ENCODE measurements at places on chromosomes 11 and 22.

- DNase-seq: no peak
Observed at GRCh38 chr22:20386336-20386735, 7.6 kb upstream of the ZNF74 start.

DNA sequence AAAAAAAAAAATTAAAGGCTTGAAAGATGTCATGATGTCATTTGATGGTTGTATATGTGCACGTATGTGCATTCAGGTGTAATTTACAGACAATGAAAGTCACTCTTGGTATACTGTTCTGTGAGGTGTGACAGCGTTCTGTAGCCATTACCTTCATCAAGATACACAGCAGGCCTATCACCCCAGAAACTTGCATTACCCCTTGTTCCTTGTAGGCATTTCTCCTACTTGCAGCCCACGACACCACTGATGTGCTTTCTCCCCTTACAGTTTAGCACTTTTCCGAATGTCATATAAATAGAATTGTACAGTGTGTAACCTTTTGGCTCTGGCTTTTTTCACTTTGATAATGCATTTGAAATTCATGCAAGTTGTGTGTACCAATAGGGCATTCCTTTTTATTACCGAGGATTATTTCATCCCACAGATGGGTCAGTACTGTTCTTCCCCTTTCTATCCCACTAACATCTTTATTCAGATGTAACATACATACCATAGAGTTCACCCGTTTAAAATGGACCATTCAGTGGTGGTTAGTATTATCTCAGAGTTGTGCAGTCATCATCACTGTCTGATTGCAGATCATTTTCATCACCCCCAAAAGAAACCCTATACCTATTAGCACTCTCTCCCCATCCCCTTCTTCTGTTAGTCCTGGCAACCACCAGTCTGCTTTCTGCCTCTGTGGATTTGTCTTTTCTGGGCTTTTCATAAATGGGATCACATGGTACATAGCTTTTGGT lies 30.3 kb downstream of the BCR start:
- no peak for DNase-seq

DNA sequence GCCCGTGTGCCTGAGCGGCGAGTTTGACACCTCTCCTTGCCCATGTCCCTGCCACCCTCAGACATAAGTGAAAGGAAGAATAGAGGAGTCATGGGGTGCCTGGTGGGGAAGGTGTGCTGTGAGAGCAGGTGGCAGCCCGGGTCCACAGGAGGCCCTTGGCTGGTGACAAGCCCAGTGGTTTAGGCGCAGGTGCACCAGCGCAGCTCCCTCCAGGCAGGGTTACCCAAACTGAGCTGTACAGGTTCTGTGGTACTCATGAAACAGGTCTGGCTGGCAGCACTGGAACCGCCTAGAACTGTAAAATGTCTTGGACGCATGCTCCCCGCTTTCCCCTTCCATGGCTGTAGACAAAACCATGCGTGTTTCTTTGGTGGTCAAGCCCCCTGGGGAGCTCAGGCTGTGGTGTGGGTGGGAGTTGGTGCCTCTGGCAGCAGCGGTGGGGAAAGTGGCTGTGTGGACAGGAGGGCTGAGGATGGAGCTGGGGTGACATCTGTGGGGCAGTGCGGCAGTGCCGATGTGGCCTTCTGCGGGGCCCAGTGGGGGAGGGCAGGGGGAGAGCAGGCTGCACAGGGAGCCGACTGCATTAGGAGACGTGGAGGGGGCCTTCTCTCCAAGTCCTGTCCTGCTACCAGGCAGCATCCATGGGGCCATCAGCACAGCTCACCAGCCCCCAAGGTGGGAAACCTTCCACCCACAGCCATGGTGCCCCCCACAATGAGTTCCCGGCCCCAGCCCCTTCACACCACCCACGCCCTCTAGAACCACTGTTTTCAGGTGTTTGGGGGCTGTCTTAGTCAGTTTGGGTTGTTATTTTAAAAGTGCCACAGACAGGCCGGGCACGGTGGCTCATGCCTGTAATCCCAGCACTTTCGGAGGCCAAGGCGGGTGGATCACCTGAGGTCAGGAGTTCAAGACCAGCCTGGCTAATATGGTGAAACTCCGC lies 5.6 kb upstream of the GTSE1 start:
- no peak for DNase-seq

GRCh38 chr11:121556937-121557336 lies 104.2 kb upstream of the SORL1-AS1 start:
- no peak for DNase-seq

- no peak for DNase-seq
Observed at GRCh38 chr11:108333403-108333899, 110.6 kb downstream of the ATM start.

- DNase-seq: no peak
Observed at GRCh38 chr22:49077036-49077393, 750.7 kb downstream of the BRD1 start.

DNA sequence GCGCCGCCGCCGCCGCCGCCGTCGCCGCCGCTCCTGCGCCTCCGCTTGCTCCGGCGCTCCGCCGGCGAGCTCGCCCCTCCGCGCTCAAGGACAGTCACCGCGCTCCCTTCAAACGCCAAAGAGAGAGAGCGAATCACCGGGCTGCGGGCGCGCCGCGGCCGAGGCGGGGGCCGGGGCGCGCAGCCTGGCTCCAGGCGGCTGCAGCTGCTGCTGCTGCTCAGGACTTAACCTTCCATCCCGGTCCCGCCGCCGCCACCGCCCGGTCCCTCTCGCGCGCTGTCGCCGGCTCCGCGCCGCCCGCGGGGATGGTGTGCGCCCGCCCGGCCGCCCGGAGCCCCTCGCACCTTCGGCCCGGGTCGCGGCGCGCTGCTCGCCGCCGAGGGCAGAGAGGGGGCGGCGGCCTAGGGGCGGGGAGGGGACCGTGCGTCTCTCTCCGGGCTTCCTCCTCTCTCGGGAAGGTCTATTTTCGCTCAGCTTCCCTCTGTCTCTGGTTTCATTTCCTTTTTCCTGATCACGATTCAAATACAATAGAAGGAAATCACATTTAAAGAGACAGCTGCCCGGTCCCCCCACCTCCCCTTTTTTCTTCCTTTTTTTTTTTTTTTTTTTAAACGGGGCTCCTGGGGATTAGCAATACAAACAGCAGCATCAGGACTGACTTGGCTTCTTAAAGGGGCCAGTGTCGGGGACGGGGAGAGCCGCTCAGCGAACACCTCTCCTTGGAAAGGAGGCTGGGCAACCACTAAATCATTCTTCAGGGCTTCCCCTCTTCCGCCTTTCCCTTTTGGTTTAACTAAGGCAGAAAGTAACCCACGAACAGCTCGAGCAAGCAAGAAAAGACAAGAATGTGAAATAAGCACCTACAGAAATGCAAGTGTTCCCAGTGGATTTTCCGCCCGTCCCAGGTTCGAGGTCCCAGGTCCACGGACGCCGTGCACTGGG lies 22.1 kb downstream of the LMO2 start:
- no peak for DNase-seq

DNA sequence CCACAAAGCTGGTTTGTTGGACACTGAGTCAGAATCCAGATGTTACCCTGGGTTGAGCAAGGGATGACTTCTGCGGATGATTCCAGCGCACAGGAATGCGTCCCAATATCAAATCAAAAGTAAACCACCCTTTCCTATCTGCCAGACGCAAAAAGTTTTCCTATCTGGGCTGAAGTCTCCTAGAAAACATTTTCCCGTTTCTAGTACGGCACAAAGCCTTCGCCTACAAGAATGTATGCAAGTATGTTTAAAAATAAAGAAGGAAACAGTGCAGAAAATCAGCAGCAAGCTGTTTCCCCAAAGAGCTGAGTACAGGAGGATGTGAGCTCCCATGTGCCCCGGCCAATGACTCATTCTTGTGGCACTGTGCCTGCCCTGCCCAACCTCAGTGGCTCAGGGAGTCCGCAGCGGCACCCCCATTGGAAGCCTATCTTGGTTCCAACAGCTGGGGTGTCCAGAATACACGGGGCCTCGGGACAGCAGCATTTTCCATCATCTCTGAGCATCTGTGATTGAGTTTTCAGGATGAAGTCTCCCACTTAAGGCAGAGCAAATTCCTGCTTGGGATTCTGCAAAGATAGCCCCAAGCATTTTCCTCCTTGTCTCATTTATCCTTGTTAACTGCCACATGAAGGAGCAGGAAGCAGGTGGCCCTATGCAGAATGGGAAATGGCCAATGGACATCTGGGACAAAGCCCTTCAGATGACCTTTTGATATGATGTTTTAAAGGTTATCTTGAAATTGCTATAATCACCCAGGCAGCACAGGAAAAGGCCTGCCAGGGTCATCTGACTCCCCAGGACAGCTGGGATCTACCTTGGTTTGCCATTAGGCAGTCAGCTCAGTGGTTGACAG lies 17.5 kb downstream of the KCNJ5 start:
- DNase-seq: no peak

DNA sequence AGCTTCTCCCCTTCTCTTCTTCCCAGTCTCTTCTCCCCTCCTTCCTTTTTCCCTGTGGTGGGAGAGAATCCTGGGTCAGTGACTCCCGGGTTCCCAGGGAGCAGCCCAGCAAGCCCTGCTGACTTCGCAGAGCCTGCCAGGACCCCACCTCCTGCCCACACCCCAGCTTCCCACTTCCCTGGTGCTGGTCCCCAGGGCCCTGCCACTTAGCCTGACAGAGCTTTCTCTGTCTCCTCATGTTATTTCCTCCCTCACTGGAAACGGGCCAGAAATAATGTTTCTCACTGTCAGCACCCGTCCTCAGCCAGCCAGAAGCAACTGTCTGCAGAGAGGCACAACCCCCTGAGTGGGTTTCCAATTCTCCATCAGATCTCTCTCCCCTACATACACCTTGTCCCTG lies 27.1 kb downstream of the C11orf96 start:
- no peak for DNase-seq

DNA sequence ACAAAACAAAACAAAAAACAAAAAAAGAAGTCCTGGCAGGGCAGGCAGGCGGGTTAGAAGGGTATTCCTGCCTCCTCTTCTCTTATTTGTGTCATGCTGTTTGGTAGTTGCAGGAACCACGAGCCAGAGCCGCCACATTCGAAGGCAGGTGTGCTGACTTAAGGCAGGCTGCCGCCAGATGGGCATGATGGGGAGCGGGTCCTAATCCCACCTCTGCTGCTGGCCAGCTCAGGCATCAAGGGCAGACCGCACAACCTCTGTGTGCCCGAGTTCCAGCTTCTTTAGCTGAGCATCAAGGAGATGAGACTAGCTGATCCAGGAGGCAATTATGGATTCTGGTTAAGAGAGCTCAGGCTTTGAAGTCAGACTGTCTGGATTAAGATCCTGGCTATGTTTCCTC lies 12.1 kb downstream of the OAF start:
- no peak for DNase-seq

- DNase-seq: no peak
Observed at GRCh38 chr11:83713708-83714107, 427.5 kb upstream of the CCDC90B start.

- DNase-seq: no peak
Observed at GRCh38 chr11:70398834-70399680, 728 bp downstream of the CTTN start.

DNA sequence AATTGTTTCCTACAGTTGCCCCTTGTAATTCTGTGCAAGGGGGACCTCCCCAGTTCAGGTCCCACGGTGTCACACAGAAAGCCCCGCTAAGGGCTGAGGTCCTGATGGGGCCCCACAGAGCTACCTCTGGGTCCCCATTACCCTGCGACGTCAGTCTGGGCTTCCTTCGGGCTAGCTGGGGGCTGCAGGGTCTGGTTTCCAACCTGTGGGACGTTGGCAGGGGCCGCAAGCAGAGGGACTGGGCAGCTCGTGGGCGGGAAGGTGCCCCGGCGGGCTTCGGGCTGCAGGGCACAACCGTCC lies 698 bp downstream of the SLC37A4 start:
- DNase-seq: no peak

GRCh38 chr11:45270946-45271716 lies 15.0 kb downstream of the SYT13 start:
- no peak for DNase-seq

GRCh38 chr22:44604455-44604854 lies 97.5 kb upstream of the PRR5 start:
- DNase-seq: no peak

GRCh38 chr11:85628771-85629341 lies 463 bp downstream of the TMEM126B start:
- no peak for DNase-seq

GRCh38 chr11:65459552-65459951 lies 37.0 kb downstream of the NEAT1 start:
- DNase-seq: no peak

DNA sequence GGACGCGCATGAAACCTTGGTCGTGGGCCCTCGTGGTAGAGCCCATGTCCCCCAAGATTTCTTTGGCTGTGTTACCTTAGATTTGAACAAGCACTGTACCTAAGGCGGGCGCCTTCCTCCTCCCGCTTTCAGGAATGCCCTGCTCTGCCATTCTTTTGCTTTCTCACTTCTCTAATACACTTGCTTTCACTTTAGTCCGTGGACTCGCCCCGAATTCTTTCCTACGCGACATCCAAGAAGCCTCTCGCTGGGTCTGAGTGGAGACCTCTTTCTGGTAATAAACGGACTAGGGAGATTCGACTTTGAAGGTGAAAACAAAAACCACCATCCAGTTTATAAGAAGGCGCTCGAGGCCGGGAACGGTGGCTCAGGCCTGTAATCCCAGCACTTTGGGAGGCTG lies 1.2 kb upstream of the NUP50 start:
- no peak for DNase-seq

DNA sequence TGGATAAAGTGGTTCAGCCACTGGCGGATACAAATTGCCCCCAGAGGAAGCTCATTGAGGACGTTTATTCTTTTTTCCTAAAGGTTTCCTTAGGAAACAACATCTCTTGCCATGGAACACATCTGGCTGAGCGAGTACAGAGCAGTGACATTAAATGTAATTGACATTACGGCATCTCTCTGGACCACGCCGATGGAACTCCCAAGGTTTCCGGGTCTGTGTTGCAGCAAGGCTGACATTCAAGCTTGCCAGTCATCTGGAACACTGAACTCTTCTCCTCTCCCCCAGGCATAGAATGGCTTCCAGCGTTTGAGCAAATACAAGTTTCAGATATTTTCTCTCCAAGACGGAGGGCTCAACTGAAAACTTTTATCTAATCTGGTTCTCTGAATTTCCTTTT lies 42.1 kb downstream of the CLMP start:
- DNase-seq: no peak

GRCh38 chr22:22903355-22903777 lies 15.8 kb downstream of the IGLL5 start:
- DNase-seq: no peak

DNA sequence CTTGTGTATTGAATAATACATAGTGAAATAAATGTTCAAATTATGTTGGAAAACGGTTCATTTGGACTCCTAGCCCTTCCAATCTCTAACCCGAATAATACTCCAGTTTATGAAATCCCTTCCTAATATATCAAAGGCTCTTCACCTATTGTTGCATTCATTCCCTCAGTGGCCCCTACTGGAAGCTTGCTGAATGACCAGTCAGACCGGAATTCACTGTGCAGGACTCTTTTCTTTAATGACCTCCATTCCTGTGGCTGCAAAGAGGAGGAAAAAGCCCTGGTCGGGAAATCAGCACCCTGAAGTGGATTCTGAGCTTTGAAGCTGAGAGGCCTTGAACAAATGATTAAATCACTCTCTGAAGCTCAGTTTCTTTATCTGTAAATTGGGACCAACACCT lies 19.1 kb upstream of the RCN1 start:
- DNase-seq: no peak

GRCh38 chr22:17922925-17923903 lies 101.1 kb downstream of the MICAL3 start:
- DNase-seq: no peak

Data from stimulated activated CD8-positive, alpha-beta memory T cell treated with anti-CD3 and anti-CD28 coated beads, Interleukin-15, amount 100 ng/mL, for 24 hours (primary cell).